ENCODE measurements at places on chromosomes 1 and 21.

DNA sequence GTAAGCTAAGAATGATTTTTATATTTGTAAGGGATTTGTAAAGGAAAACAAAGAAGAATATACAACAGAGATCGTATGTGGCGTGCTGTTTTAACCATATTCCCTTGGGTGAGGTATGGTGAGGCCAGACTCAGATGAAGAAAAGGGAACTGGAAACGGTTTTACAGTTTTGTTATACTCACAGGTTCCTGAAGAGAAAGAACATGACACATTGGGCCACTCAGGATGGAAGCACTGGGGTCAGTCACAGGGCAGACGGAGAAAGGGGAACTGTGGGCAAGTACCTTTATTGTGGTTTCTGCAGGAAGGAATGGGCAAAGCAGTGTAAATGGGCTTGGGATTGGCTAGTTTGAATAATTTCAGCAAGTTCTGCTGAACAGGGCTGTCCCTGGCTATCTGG is 177.4 kb downstream of the LBR start:
- no peak for DNase-seq

GRCh38 chr1:174206148-174206836 is 47.0 kb downstream of the RABGAP1L start:
- DNase-seq: no peak

DNA sequence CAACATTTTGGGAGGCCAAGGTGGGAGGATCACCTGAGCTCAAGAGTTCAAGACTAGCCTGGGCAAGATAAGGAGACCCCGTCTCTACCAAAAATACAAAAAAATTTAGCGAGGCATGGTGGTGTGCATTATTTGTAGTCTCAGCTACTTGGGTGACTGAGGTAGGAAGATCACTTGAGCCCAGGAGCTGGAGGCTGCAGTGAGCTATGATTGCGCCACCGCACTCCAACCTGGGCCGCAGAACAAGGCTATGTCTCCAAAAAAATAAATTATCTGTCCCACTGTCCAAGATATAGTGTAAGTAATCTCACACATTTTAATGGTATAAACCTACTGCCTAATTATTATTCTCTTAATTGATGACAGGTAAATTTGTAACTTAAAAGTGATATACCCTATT is 12.8 kb downstream of the ARID4B start:
- DNase-seq: no peak

DNA sequence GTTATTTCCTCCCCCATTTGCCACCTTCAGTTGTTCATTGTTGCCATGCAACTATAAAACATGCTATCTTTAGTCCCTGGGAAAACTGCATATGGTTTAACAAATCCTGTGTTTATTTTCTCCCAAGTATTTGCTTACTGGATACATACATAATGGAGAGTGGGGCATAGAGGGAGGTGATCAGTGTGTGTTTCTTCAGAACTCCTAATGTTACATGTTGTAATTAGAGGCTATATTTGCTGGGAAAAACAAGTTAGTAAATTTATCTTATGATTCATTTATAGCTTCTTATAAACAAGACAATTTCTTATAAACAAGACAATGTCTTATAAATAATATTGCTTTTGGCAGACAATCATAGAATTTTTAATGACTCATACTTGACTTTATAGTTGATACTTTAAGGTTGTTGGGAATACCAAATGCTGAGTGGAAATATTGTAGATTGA is 7.3 kb upstream of the GIPC2 start:
- no peak for DNase-seq

DNA sequence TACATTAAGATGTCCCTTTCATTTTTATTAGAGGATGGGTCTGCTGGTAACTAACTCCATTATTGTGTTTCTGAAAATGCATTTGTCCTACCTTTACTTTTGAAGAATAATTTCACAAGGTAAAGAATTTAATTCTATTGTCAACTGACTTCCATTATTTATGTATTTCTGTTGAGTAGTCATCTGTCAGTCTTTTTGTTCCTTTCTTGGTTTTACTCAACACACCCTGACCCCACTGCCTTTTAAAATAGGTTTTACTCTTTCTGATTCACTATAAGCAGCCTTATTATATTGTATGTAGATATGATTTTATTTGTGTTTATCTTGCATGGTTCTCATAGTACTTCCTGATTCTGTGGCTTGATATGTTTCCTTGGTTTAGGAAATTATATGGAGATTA is 237.5 kb downstream of the TGFB2 start:
- no peak for DNase-seq

GRCh38 chr21:36909901-36910561 is 56.4 kb downstream of the HLCS start:
- DNase-seq: no peak

- DNase-seq: no peak
Measured at GRCh38 chr1:101142244-101142643, 94.6 kb upstream of the S1PR1 start.

GRCh38 chr21:31772674-31773555 is 41.0 kb upstream of the SCAF4 start:
- DNase-seq: no peak

DNA sequence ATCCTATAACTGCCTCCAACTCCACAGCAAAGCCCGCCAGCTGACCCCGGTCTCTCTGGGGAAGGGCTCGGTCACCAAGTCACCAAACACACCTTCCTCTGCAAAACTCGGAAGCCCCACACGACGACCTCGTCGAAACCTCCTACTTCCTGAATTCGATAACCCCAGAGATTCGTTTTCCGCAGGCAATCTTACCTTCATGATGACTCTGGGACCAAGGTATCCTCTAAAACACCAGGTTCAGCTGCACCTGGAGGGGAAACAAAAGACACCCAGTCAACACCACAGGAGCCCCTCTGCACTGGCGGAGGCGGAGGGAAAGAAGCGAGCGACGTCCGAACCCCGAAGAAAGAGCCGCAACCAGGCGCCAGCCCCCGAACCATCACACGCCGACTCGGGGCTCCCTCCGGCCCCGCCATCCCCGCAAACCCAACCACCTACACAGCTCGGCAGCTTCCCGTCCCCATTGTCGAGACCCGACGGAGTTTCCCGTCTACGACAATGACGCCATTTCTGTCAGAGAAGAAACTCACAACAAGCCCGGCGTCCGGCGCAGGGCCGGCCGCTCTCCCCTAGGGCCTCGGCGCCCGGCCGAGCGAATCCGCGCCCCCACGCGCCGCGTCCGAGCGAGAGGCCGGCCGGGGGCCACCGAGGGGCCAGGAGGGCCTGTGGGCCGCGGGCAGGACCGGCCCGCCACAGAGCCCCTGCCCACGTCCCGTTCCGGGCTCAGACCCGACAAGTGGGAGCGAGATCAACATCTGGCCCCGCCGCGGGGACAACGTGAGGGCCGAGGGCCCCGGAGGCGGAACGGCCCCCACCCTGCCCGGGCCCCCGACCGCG is 1.0 kb downstream of the ARID4B start:
- DNase-seq: peak; percentile 4

- no peak for DNase-seq
Measured at GRCh38 chr1:42758641-42759040, 8.2 kb downstream of the P3H1 start.

- DNase-seq: no peak
Measured at GRCh38 chr1:156540955-156541354, 31.4 kb downstream of the IQGAP3 start.

DNA sequence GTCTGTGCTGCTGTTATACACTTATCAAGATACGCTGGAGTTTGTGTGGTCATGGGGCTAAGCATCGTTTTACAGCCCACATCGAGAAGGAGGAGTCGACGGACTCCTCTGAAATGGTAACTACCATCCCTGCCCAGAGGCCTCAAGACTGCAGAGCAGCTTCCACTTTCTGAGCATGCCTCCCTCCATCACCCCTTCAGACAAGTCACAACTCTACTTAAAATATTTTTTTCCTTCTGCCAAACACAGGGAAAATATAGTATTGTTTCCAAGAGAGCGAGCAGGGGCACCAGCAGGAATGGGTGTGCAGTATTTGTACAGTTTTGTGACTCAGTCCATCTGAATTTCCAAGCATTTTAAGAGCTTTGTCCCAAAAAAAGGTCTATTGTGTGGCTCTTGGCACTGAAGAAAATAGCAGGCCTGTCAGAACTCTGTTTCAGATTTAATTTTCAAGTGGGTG is 14.1 kb downstream of the EVA1C start:
- no peak for DNase-seq

DNA sequence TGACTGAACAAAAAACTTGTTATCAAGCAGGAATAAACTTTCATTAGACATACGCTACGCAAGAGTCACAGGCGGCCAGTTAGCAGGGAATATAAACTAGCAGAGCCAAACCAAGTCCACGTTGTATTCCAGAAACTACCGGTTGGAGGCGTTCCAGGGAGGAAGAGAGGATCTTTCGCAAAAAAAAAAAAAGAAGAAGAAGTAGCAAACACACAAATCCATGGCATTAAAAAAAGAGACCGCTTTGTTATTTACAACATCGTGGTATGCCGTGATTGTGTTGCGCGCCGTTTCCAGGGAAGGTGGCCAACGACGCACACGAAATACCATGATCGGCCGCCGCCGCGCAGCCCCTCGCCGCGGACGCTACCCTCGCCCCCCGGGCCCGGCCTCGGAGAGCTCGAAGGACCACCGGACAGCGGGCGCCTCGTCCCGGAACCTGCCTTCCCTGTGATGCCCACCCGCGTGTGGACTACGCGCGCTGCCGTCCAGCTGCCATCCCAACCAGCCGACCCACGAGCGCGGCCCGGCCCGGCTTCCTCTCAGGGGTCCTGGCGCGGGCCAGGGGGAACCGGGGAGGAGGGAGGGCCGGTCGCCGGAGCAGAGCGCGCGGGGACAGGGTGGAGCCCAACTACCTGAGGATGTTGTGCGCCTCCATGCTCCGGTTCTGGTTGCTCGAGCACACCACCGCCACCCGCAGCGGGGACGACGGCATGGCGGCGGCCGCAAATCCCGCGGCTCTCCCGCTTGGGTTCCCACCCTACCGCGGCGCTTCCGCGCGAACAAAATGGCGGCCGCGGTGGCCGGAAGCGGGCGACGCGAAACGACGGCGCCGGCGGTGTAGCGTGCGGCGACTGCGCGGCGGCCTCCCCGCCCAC is 581 bp downstream of the SSU72 start:
- DNase-seq: peak; percentile 88

GRCh38 chr1:211985556-211986264 is 49.6 kb downstream of the INTS7 start:
- DNase-seq: no peak

DNA sequence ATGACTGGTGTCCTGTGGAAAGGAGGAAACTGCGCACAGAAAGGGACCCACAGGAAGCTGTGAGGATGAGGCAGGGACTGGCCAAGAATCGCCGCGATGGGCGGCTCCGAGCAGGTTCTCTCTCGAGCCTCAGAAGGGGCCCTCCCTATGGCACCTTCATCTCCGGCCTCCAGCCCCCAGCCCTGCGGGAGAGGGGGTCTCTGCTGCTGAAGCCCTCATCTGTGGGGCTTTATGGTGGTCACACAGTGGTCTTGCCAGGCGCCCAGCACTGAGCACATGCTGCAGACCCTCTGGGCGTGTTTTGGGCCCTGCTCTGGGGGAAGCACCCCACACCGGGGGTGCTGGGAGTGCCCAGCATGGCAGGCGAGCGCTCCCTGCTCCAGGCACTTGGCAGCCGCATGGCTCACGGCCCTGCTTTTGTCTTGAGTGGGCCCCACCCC is 86.6 kb upstream of the ACTRT2 start:
- no peak for DNase-seq

- no peak for DNase-seq
Measured at GRCh38 chr1:15836772-15837669, 10.5 kb upstream of the SPEN start.
